ENCODE measurements at places on chromosomes 6 and 20.

DNA sequence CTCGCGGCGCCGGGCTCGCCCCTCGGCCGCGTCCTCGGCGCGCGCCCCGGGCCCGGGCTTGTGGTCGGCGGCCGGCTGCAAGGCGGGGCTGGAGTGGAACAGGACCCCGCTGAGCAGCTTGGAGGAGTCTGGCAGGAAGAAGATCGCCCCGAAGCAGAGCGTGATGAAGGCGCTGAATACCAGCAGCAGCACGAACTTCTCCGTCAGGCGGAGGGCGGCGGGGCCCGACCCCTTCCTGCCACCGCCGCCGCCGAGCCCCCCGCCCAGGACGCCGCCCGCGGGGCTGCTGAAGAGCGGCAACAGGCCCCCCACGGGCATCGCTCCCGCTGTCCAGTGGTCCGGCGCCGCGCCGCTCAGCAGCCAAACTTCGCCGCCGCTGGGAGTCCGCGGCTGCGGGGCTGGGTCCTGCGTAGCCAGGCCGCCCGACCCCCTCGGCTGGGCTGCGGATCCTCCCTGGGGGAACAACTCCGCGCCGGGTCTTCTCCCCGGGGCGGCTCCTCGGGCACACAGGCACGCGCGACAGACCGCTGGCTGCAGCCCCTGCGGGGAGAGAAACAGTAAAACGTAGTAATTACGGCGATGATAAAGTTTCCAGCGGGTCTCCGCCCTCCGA, 707 bp downstream of the MAN1A1 start:
- no peak for DNase-seq

- DNase-seq: no peak
Measured at GRCh38 chr20:45049438-45049837, 51.5 kb downstream of the KCNS1 start.

DNA sequence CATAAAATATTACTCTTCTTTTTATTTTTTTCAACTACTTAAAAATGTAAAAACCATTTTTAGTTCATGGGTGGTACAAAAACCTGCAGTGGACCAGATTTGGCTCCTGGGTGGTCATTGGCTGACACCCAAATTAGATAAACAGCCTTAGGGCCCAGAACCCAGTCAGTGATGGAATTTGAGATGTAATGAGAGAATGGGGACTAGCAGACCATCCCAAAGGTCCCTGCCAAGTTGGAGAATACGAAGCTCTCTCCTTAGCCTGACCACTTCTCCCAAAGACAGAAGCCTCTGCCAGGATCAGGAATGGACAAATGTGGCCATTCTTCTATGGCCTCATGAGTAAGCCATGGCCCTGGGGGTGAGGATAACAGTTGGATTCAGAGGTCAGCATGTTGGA, 194.7 kb downstream of the NFATC2 start:
- DNase-seq: no peak

GRCh38 chr6:106892186-106892585, 82.3 kb downstream of the CD24 start:
- no peak for DNase-seq

DNA sequence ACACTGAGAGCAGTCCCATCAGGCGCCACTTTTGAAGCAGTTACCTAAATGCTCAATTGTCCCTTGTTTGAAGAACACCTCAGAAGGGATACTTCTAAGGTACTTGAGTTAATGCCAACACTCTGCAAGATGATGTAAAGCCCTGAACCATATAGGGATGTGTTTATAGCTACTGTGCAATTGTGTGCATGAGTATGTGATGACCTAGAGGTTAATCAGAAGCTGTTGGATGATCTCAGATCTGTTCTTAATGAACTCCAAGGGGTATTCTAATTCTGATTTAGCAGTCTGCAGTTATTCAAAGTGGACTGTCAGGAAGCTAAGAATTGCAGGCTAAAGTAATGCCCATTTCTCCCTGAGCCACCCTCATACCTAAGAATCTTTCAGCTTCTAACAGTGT, 158.3 kb downstream of the TMEM242 start:
- DNase-seq: no peak

GRCh38 chr20:63409066-63409833, 48.1 kb upstream of the CHRNA4 start:
- DNase-seq: no peak

DNA sequence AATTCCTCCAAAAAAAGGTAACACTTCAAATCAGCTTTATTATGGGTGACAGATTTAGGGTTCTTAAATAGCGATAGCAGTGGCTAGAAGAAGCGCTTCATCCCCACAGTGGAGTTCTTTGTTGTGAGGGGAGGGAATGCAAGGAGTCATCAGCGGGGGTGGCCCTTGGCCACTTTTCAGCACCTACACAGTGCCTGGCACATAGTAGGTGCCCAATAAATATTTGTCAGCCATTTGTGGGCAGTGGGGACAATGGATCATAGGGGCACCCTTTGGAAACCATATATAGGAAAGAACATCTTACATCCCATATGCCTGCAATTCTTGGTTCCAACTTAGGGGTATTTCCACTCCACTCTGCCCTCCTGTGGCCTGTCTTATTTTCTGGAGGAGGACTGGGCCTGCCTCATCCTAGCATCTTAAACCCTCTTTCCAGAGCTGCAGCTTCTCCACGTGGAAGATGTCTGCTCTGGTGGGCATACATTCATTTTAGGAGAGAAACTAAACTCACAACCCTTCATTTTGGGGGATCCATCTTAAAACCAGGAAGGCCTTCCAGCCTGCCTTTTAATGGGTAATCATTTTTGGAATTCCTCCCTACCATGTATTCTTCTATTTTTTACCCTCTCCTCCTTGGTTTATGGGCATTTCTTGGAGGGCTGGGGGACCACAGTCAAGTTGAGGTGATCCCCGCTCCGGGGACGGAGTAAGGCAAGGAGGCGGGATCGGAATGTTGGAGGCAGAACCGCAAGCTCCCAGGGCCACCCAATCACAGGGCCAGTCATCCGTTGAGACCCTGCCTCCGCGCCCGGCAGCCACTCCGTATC, 2.6 kb upstream of the GPSM3 start:
- peak; percentile 67 for DNase-seq

GRCh38 chr20:36065427-36065998, 89.0 kb upstream of the EPB41L1 start:
- no peak for DNase-seq

GRCh38 chr20:40915756-40916155, 112.9 kb upstream of the TOP1 start:
- no peak for DNase-seq

GRCh38 chr6:23533311-23533710, 592.7 kb upstream of the NRSN1 start:
- no peak for DNase-seq

DNA sequence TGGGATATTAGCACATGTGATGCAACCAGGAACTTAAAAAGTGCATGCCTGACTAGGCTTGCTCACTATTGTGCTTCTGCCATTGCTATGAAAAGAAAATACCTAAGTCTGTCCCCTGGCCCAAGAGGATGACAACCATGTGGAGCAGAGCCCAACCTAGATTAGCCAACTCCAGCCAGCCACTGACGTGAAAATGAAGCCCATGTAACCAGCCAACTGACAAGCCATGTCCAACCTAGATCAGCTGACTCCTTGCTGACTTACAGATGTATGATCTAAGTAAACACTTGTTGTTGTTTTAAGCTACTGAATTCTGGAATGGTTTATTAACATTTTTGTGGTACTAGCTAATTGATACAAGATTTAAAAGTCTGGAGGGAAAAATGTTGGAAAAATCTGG, 47.5 kb downstream of the PIGU start:
- no peak for DNase-seq

DNA sequence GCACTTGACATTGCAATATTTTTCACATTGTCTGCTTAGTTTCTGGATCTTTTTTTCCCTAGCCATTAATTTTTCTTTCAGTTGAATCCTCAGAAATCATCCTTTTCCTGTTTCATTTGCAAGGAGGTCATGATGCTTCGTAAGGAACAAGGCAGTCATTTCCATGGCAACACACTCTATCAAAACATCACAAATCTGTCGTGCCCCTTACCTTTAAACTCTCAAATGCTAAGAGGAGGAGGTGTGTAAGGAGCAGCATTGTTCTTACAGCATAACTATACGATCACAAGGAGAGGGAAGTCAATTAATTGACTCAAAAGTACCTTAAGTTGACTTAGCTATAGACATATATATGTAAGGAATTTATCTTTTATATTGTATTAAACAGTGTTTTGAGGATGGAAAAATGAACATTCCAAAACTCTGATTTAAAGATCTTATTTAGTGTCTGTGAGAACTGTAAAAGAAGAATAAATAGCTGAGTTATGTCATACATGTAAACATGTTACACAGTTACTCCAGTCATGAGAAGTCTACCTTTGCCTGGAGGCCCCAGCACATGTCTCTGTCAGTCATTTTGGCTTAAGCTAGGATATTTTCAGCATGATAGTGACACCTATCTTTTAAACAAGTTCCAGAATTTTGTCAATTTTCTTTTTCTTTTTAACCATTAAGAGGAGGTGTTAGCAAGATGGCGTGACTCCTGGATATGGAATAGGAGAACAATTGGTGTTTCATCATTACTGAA, 41.6 kb downstream of the CDKAL1 start:
- peak; percentile 7 for DNase-seq

DNA sequence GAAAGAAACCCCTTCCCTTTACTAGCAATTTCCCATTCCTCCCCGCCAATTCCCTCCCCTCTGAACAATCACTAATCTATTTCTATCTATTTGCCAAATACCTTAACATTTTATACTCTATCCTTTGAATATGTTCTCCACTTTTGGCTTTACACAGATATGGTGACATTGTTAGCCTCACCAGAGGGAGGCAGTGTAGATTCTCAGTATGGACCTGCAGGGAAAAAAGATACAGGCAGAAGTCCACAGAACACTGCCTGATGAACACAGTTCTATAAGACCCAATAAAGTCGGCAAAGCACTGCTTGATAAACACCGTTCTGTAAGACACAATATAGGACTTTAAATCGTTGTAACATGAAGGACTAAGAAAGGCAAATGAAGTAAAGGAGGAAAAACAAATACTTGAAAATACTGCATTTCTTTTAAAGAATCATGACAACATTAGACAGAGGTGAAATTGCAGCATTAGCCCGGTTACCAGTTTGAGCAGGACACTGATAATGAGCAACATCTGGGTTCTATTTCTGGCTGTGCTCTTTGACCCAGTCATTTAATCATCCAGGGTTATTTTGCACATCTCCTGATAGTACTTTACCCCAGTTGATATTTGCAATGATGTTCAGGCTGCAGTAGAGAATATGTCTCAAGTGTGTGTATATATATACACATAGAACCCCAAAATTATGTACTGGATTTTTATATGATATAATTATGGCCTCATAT, 296.8 kb downstream of the UTRN start:
- DNase-seq: peak; percentile 5

- no peak for DNase-seq
Measured at GRCh38 chr6:78607189-78607588, 260.2 kb upstream of the IRAK1BP1 start.

DNA sequence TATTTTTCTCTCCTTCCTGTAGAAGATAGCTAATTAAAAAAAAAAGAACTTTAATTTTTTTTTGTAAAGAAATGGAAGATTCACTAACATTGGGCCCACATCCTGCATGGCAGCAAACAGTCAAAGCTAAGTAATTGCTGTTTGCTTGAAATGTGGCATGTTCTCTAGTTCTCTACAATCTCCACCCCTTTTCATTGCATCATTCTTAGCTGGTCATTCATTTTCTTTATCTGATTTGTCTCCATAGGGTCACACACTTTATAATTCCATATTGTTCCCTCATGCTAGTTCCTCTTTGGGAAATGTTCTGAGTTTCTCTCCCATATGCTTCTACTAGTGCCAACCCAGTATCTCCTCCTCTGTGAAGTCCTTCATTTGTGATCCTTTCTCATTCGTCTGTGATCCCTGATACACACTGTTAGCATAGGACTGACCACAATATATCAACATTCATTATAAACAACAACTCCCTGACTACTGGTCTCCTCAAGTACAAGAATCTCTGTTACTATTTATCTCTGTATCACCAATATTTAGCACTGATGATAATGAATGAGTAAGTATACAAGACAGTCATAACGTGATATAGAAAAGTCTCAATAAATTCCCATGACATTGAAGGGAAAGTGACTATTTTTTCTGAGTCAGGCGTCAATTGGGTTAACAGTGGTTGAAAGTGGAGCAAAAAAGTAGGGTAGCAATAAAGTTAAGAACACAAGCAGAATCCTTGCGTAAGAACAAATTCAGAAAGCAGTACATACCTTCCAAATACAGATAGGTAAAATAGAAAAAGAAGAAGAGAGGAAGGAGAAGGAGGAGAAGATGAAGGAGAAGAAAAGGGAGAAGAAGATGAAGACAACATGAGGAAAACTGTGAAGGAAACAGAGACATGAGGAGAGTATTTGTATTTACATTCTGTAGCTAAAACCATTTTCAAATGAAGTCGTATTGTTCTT, 33.2 kb upstream of the MYB start:
- DNase-seq: no peak

DNA sequence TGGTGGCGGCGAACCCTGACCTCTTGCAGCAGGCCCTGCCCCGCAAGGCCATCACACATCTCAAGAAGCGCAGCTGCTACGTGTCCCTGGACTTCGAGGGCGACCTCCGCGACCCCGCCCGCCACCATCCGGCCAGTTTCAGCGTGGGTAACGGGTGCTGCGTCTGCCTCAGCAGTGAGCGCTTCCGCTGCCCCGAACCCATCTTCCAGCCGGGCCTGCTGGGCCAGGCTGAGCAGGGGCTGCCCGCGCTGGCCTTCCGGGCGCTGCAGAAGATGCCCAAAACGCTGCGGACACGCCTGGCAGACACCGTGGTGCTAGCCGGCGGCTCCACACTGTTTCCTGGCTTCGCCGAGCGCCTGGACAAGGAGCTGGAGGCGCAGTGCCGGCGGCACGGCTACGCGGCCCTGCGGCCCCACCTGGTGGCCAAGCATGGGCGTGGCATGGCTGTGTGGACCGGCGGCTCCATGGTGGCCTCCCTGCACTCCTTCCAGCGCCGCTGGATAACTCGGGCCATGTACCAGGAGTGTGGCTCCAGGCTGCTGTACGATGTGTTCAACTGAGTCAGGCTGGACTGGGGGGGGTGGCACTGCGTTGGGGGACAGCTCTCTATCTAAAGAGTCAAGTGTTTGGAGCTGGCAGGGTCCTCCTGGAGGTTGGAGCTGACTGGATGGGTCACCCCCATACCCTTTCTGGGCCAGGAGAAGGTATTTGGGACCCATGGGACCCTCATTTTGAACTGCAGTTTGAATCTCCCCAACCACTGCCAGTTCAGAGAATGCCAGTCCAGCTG, 1.1 kb downstream of the ACTL10 start:
- peak; percentile 62 for DNase-seq

DNA sequence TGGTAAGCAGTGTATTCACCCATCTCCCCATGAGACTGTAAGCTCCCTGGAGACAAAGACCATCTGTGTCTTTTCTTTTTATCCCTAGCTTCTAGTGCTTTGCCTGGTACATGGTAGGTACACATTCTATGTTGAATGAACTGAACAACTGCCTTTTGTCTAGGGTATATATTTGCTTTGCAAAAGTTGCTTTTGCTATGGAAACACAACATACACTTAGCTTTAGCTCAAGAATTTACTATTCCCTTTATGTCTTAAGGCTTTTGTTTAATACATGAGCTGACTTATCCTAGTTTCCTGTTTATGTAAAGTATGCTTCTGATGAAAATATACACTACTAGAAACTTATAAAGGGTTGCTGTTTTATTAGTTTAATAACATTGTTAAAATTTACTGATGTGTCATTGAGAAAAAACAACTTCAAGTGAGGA, 198.2 kb downstream of the PRL start:
- DNase-seq: no peak

GRCh38 chr20:47320990-47321805, 35.3 kb downstream of the ZMYND8 start:
- peak; percentile 90 for DNase-seq
